ENCODE measurements at places on chromosomes 4 and X. TPM values are rescaled to one million over a fixed set of nuclear protein-coding genes. Genes with fewer than 3 reads are reported as not detected.

- DNase-seq, result no peak
- H3K27me3 ChIP-seq, result no peaks in the 10 kb centered on the region
- no peak overlapping the region for H3K4me3 ChIP-seq
- no peaks in the 10 kb centered on the region for H3K36me3 ChIP-seq
- no peaks in the 10 kb centered on the region for H3K4me1 ChIP-seq
- no peak overlapping the region for H3K27ac ChIP-seq
Observed at GRCh38 chrX:7801711-7802110, 41.3 kb upstream of the VCX start.

TSPAN5 gene
- 30.8 TPM for total RNA-seq

- no peaks in the 10 kb centered on the region for H3K4me1 ChIP-seq
- no peak overlapping the region for H3K4me3 ChIP-seq
- H3K27me3 ChIP-seq, result no peaks in the 10 kb centered on the region
Observed at GRCh38 chrX:15398874-15399273, 14.7 kb upstream of the VEGFD start.

GABRB1 gene
- 0.87 TPM for total RNA-seq

DCTD gene
- total RNA-seq, result 41.8 TPM

GRCh38 chr4:54837576-54838140, 179.9 kb downstream of the KIT start:
- no peaks in the 10 kb centered on the region for H3K36me3 ChIP-seq
- H3K4me1 ChIP-seq, result no peaks in the 10 kb centered on the region
- H3K4me3 ChIP-seq, result no peak overlapping the region
- H3K27ac ChIP-seq, result no peak overlapping the region
- H3K27me3 ChIP-seq, result no peaks in the 10 kb centered on the region

DNA sequence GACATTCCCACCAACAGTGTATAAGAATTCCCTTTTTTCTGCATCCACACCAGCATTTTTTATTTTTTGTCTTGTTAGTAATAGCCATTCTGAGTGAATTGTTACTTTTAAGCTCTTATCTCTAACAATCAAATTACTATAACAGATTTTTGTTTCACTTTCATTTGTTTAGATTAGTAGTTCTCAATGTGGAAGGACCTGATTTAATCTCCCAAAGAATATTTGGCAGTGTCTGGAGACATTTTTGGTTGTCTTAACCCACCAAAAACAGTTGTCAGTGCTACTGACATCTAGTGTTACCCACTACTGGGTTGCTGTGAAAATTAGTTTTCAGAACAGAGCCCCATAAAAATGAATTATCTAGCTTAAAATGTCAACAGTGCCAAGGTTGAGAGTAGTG, 37.9 kb downstream of the RUFY3 start:
- DNase-seq, result no peak
- no peaks in the 10 kb centered on the region for H3K27me3 ChIP-seq
- no peaks in the 10 kb centered on the region for H3K36me3 ChIP-seq

HTRA3 gene
- total RNA-seq, result 12.2 TPM

- DNase-seq, result no peak
- no peak overlapping the region for H3K4me3 ChIP-seq
- H3K36me3 ChIP-seq, result no peaks in the 10 kb centered on the region
- no peaks in the 10 kb centered on the region for H3K27me3 ChIP-seq
- no peaks in the 10 kb centered on the region for H3K4me1 ChIP-seq
Observed at GRCh38 chr4:46820154-46820553, 88.9 kb downstream of the COX7B2 start.

ENOX2 gene
- total RNA-seq, result 19.4 TPM
